ENCODE measurements at places on chromosomes 11 and 22. TPM values are rescaled to one million over a fixed set of nuclear protein-coding genes. Genes with fewer than 3 reads are reported as not detected.

Gene ST14
- 0.25 TPM for total RNA-seq

Gene UBQLN3
- under 0.01 TPM for total RNA-seq

Gene DTX4
- total RNA-seq = 41.1 TPM

Gene MYRF
- 1.2 TPM for total RNA-seq

Gene BCO2
- 2.2 TPM for total RNA-seq

Gene MFRP
- not detected for total RNA-seq

Gene ANO9
- total RNA-seq = not detected

Gene C11orf97
- total RNA-seq = 0.49 TPM

Gene APOA5
- total RNA-seq = not detected

Gene ARHGAP42
- 7.4 TPM for total RNA-seq

Gene TEX54
- not detected for total RNA-seq

Gene TMEM218
- total RNA-seq = 19.9 TPM

Gene CWF19L2
- 24.8 TPM for total RNA-seq

Gene C22orf42
- total RNA-seq = not detected

Gene POTEH
- not detected for total RNA-seq

Gene SYTL2
- 3.7 TPM for total RNA-seq

Gene OR52R1
- total RNA-seq = not detected

Gene SCN4B
- 6.4 TPM for total RNA-seq

Gene SLC5A1
- not detected for total RNA-seq

Gene NAV2
- 22.9 TPM for total RNA-seq

Gene CALCA
- total RNA-seq = not detected

Gene MMP11
- 12.8 TPM for total RNA-seq

Gene GPHA2
- total RNA-seq = not detected

Gene BEST1
- 0.49 TPM for total RNA-seq

Gene MS4A8
- total RNA-seq = not detected

Gene CXCR5
- total RNA-seq = not detected

Gene MMP27
- total RNA-seq = not detected

Gene OR52N4
- 0.25 TPM for total RNA-seq

Gene NXPE2
- 0.49 TPM for total RNA-seq

Gene ARHGEF17
- 17.9 TPM for total RNA-seq

Gene OR4C5
- total RNA-seq = not detected

Gene NECTIN1
- 12.8 TPM for total RNA-seq

Gene YPEL1
- 73.5 TPM for total RNA-seq

Gene QSER1
- 53.8 TPM for total RNA-seq

Gene KCNJ4
- total RNA-seq = 6.6 TPM

Gene KIRREL3
- total RNA-seq = 19.7 TPM

Gene APLNR
- 6.4 TPM for total RNA-seq

Gene ZNF280B
- 3.9 TPM for total RNA-seq

Gene BAIAP2L2
- total RNA-seq = 0.25 TPM

Gene RASD2
- total RNA-seq = 1.7 TPM

Gene APOBEC3H
- total RNA-seq = not detected

Gene RCE1
- total RNA-seq = 13.8 TPM

Gene SYCE3
- not detected for total RNA-seq

Gene CHRM1
- 8.9 TPM for total RNA-seq

Gene P2RX6
- total RNA-seq = 0.49 TPM

Gene MRGPRX4
- total RNA-seq = not detected

Gene ABTB2
- 4.2 TPM for total RNA-seq

Gene PHLDA2
- not detected for total RNA-seq

Gene KRTAP5-2
- total RNA-seq = not detected

Gene PTH
- not detected for total RNA-seq

Gene TIMP3
- total RNA-seq = 18.2 TPM

Gene MPPED1
- total RNA-seq = 339 TPM

Gene PKDREJ
- under 0.01 TPM for total RNA-seq

Gene ANGPTL5
- total RNA-seq = 0.25 TPM

Gene MICAL2
- 12.3 TPM for total RNA-seq

Gene C11orf21
- total RNA-seq = 0.25 TPM

Gene STK33
- total RNA-seq = 4.2 TPM

Gene YPEL4
- 3.7 TPM for total RNA-seq

Gene TRIM44
- total RNA-seq = 16.2 TPM

Gene RAB38
- total RNA-seq = 0.74 TPM

Data from temporal lobe (tissue), 4 donors.